ENCODE measurements at places on chromosomes 7 and 10.
A peak's percentile ranks its signal among the peaks of the same experiment; 100 is the strongest.

DNA sequence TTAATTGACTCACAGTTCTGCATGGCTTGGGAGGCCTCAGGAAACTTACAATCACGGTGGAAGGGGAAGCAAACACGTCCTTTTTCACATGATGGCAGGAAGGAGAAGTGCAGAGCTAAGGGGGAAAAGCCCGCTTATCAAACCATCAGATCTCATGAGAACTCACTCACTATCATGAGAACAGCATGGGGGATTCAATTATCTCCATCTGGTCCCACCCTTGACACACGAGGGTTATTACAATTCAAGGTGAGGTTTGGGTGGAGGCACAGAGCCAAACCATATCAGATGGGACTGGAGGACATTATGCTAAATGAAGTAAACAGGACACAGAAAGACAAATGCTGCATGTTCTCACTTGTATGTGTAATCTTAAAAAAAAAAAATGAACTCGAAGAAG lies 141.4 kb upstream of the HABP2 start:
- no peak for DNase-seq

GRCh38 chr7:25391295-25391861 lies 163.1 kb upstream of the NPVF start:
- DNase-seq: no peak

- no peak for DNase-seq
Observed at GRCh38 chr7:18637516-18637915, 142.0 kb downstream of the HDAC9 start.

GRCh38 chr7:471191-471865 lies 48.3 kb downstream of the PDGFA start:
- DNase-seq: no peak

GRCh38 chr7:139505563-139505962 lies 17.9 kb upstream of the CLEC2L start:
- no peak for DNase-seq

GRCh38 chr7:99505324-99505662 lies 831 bp downstream of the ZKSCAN5 start:
- no peak for DNase-seq

- no peak for DNase-seq
Observed at GRCh38 chr10:82318534-82318933, 443.5 kb downstream of the NRG3 start.

DNA sequence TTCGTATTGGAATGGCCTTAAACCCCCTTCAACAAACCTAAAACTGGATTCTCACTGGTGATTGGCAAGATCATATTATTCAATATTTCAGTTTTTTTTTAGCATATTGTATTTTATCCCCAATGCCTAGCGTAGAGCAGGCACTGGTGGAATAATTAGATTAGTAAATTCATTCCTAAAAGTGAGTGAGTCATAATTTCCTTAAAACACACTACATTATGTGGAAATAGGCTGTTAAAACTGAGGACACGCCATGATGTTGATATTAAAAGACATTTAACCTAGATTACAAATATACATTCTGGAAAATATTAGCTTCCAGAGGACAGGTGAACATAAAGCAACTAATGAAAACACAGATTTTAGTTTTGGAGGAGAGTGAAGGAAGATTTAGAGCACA lies 463.9 kb downstream of the PARD3 start:
- DNase-seq: no peak

DNA sequence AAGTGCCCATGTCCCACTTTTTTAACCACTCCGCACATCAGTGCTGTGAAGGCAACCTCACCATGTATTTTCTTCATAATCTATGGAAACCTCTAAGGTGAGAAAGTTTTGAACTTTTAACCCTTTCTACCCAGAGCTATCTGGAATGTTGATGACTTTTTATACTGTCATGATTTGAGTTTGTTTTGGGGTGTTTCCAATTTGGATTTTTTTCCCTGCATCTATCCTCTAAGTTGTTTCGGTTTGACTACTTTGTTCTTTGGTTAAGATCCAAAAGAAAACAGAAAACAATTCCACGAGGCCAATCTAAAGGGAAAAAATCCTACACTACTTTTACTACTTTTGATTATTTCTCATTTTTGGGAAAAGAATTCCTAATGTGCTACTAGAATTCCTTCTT lies 279.7 kb downstream of the USP6NL start:
- DNase-seq: no peak

GRCh38 chr10:130859427-130859826 lies 452.1 kb downstream of the TCERG1L start:
- DNase-seq: no peak

GRCh38 chr10:61024856-61025201 lies 80.8 kb upstream of the RHOBTB1 start:
- DNase-seq: peak; percentile 22

- DNase-seq: no peak
Observed at GRCh38 chr7:3533040-3533439, 232.0 kb downstream of the SDK1 start.

- no peak for DNase-seq
Observed at GRCh38 chr7:103666326-103666725, 220.3 kb upstream of the SLC26A5 start.

DNA sequence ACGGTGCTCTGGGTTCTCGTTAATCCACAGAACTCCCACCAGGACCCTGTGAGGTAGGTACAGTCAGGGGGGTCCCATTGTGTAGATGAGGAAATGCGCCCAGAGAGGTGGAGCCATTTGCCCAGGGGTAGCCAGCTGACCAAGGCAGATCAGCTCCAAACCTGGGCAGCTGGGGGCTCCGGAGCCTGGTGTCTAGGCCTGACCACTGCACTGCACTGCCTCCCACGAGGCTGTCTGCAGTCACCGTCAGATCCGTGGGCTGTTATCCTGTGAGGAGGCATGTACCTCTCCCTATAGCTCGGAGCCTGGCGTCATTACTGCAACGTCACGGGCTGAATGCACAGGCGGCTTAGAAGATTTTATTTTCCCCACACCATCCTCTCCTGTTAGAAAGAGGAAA lies 411.8 kb upstream of the FOXK1 start:
- DNase-seq: no peak

DNA sequence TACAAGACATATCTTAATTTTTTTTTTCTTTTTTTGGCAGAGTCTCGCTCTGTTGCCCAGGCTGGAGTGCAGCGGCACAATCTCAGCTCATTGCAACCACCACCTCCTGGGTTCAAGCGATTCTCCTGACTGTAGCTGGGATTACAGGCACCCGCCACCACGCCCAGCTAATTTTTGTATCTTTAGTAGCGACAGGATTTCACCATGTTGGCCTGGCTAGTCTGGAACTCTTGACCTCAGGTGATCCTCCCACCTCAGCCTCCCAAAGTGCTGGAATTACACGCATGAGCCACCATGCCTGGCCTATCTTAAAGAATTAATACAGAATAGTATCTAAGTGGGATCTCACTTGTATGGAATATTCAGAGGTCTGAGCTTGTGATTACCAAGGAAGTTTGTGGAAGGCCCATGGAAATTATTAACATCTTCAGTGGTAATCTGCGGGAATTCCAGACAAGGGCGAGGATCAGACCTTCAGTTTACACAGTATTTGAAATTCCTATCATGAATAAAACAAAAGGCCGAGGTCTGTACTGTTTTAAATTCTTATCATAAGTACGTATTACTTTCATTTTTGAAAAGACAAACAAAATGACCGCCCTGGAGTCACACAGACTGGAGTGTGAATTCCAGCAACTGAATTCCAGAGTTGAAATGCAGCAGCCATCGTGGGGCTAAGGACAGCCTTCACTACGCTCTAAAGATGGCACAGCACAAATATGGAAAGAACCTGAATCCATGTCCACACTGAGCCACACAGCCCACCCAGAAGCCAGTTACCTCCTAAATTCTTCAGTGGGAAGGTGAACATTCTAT lies 16.7 kb downstream of the GPRIN2 start:
- DNase-seq: peak; percentile 32

GRCh38 chr7:87188930-87189329 lies 30.6 kb downstream of the TMEM243 start:
- DNase-seq: no peak

GRCh38 chr7:8200316-8200715 lies 61.7 kb downstream of the ICA1 start:
- no peak for DNase-seq

GRCh38 chr7:129110258-129110981 lies 34.1 kb upstream of the TSPAN33 start:
- no peak for DNase-seq

GRCh38 chr10:12025591-12025990 lies 17.0 kb downstream of the UPF2 start:
- DNase-seq: no peak

- DNase-seq: no peak
Observed at GRCh38 chr7:96218664-96219243, 103.1 kb downstream of the SLC25A13 start.

GRCh38 chr7:104089061-104089460 lies 99.6 kb upstream of the RELN start:
- no peak for DNase-seq

DNA sequence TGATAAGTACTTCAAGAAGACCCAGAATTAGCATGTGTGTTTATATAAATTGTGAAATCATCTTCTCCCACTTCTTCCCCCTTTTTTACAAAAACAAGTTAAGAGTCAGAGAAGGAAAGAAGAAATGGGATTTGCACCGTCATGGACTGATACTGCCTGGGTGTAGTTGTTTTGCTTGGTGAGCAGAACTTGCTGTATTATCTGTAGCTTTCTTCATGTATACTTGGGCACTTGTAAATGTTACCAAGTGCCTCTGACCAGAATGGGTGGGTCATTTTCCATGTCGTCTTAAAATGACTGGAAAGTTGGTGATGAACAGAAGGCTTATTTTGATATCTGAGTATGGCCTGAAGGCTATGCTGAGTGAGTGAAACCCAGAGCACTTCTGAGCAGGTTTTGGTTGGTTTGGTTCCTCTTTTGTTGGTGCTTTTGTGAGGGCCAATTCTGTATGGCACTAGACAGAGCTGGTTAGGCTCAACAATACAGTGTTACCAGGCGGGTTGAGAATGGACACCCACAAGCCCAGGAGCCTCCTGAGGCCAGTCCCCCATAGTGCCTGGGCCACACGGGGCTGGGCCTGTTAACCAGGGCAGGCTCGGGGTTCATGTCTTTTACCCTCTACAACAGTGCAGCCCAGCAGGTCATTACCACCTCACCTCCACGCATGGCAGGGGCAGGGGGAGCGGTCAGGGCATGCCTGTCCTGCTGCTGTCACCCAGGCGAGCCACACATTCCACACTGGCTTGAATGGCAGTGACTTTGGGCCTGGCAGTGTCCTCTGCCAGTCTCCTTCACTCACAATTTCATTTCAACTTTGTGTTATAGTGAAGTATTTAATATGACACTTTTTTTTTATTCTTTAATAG lies 115.1 kb downstream of the CCNY start:
- no peak for DNase-seq

- DNase-seq: no peak
Observed at GRCh38 chr10:76543655-76544054, 1094.0 kb downstream of the KCNMA1 start.

- DNase-seq: no peak
Observed at GRCh38 chr10:3222626-3223025, 50.0 kb upstream of the PITRM1 start.

- DNase-seq: no peak
Observed at GRCh38 chr10:55214608-55215007, 413.6 kb upstream of the PCDH15 start.

GRCh38 chr7:155803418-155804376 lies 8.6 kb downstream of the SHH start:
- DNase-seq: peak; percentile 84

DNA sequence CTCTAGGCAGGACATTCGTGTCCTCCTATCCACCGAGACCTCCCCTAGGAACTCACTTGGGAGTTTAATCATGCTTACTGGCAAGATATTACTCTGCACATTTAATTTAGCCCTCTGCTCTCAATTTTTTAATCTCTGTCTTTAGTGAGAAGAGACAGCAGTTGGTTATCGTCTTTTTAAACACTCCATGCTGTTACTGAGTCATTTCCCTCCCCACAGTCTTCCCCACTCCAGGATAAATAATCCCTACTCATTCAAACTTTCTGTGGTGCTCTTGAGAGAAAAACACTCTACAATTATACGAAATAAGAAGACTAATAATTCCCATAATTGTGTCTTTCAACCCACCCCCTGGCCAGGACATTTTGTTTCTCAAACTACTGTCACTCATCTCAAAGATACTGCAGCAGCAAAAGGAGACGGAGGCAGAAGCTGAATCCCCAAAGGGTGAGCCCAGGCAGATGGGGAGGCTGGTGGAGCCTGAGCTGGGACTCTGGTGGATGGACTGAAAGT lies 84.2 kb downstream of the ANK3 start:
- no peak for DNase-seq

DNA sequence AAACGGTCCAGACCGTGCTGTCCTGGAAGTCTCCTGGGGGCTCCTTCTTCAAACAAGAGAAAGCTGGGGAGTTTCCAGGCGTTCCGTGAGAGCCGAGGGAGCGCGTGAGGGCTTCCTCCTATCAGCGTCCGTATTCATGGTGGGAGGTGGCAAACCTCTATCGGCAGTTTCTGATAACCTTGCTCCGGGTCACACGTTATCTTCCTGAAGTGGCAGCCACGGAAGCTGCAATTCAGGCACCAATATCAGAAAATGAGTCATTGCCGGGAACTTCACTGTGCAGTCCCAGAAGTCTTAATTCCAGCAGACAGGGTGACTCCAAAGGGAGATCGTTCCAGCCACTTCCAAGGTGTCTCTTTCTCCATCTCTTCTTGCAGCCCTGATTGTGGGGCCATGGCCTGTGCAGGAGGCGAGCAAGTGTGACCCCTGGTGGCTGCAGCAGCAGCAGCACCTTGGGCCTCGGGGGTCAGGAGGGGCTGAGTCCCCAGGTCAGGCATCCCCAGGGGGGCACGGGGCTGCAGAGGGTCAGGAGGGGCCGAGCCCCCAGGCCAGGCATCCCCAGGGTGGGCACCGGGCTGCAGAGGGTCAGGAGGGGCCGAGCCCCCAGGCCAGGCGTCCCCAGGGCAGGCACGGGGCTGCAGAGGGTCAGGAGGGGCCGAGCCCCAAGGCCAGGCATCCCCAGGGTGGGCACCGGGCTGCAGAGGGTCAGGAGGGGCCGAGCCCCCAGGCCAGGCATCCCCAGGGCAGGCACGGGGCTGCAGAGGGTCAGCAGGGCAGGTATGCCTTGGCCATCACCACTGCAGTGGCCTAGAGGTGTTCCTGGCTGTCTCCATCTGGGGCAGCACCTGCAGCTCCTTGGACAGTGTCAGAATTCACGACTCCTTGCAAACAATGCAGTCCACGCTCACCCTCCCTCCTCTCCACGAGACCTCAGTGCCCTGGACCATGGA lies 538.7 kb downstream of the DNAJB6 start:
- DNase-seq: no peak

DNA sequence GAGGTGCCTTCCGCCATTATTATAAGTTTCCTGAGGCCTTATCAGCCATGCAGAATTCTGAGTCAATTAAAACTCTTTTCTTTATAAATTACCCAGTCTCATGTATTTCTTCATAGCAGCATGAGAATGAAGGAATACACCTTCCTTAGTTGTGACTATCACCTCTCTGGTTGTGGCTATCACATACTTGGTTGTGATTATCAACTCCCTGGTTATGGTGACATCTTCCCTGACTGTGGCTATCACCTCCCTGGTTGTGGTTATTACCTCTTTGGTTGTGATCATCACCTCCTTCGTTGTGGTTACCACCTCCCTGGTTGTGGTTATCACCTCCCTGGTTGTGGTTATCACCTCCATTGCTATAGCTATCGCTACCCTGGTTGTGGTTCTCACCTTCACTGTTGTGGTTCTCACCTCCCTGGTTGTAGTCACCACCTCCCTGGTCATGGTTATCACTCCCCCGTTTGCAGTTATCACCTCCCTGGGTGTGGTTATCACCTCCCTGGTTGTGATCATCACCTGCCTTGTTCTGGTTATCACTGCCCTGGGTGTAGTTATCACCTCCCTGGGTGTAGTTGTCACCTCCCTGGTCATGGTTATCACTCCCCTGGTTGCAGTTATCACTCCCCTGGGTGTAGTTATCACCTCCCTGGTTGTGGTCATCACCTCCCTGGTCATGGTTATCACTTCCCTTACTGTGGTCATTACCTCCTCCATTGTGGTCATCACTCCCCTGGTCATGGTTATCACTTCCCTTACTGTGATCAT lies 105.9 kb downstream of the GPR26 start:
- no peak for DNase-seq

All from left lung (tissue), 14 donors.